ENCODE measurements at places on chromosomes 2 and 18.

DNA sequence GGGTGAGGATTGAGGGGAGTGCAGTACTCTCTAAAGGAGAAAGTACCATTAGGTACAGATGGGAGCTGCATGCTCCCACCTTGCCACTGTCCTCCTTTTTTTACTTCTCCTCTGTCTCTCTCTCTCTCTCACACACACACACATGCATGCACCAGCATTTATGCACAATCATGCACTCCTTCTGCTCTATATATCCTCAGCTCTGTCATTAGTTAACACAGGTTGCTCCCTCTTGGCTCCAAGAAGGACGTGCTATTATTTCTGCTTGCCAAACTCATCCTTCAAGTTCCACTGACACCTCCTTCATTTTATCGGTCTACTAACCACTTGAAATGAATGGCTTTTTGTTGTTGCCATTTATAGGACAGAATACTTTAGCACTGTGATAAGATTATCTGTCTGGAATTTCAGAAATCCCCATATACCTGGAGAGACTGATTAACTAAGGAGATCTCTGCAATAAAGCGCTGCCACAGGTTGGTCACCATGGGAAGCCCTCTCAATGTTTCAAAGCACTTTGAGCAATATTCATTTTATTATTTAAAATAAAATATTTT, 178.5 kb upstream of the TRIB2 start:
- no peak for DNase-seq

DNA sequence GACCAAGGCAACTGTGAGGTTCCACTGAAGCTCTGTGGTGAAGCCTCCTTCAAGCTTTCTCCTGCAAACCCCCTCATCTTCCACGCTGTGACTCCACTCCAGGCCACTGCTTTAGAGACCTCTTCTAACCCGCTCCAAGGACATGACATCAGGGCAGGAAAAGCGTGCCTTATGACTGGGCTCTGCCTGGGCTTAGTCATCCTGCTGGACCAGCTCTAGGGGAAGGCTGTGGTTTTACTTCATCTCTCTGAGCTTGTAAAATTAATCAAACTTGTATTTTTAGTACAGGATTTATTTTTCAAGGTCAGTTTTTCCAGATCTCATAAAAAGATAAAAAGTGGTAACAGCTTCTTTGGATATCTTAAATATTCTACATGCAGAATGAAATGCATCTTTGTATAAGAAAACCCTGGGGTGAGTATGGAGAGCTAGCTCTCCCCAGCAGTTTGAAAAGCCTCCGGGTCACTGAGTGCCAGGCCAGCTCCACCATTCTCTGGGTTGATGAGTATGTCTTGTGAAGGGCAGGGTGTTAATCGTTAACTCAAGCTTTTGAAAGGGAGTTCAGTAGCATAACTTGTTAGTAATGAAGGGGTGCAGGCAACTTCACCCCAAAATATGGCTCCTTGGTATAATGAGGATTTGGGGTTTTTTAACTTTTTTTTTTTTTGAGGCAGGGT, 33.1 kb upstream of the YPEL5 start:
- DNase-seq: no peak

GRCh38 chr2:184598002-184598315, 370 bp upstream of the ZNF804A start:
- no peak for DNase-seq

GRCh38 chr2:234448506-234449184, 48.2 kb downstream of the ARL4C start:
- no peak for DNase-seq

- no peak for DNase-seq
These were observed 15.0 kb upstream of the SPOPL start for GRCh38 chr2:138486363-138487198.

- DNase-seq: no peak
These were observed 22.8 kb downstream of the OTOF start for GRCh38 chr2:26455037-26455669.

DNA sequence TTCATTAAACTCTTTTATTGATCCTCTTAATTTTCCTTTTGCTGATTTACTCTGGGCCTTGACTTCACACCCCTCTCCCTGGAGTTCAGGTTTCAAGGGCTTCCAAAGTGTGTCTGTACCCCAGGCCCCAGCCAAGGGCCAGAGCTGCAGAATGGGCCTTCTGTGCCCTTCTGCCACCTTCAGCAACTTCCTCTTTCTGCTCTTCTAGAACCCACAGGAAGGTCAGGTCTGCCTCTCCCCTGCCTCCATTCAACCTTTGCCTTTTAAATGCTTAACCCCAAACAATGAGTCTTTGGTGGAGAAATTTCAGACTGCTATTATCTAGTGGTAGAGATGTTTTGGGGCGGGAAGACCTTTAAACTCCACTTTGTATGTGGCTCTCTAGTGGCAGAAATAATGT, 63.1 kb downstream of the TSN start:
- no peak for DNase-seq

DNA sequence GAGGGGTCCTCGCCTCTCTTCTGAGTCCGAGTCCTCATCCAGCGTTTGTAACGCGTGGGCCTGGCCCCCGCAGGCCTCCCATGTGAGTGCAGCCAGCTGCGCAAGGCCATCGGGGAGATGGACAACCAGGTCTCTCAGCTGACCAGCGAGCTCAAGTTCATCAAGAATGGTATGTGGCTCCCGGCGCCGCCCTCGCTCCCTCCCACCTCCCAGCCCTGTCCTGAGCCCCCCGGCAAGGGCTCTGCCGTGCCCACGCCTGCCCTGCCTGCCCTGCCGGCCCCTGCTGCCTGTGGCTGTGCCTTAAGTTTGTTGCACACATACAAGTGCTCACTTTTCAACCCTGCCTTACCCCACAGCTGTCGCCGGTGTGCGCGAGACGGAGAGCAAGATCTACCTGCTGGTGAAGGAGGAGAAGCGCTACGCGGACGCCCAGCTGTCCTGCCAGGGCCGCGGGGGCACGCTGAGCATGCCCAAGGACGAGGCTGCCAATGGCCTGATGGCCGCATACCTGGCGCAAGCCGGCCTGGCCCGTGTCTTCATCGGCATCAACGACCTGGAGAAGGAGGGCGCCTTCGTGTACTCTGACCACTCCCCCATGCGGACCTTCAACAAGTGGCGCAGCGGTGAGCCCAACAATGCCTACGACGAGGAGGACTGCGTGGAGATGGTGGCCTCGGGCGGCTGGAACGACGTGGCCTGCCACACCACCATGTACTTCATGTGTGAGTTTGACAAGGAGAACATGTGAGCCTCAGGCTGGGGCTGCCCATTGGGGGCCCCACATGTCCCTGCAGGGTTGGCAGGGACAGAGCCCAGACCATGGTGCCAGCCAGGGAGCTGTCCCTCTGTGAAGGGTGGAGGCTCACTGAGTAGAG, 14.4 kb upstream of the ALLC start:
- no peak for DNase-seq

DNA sequence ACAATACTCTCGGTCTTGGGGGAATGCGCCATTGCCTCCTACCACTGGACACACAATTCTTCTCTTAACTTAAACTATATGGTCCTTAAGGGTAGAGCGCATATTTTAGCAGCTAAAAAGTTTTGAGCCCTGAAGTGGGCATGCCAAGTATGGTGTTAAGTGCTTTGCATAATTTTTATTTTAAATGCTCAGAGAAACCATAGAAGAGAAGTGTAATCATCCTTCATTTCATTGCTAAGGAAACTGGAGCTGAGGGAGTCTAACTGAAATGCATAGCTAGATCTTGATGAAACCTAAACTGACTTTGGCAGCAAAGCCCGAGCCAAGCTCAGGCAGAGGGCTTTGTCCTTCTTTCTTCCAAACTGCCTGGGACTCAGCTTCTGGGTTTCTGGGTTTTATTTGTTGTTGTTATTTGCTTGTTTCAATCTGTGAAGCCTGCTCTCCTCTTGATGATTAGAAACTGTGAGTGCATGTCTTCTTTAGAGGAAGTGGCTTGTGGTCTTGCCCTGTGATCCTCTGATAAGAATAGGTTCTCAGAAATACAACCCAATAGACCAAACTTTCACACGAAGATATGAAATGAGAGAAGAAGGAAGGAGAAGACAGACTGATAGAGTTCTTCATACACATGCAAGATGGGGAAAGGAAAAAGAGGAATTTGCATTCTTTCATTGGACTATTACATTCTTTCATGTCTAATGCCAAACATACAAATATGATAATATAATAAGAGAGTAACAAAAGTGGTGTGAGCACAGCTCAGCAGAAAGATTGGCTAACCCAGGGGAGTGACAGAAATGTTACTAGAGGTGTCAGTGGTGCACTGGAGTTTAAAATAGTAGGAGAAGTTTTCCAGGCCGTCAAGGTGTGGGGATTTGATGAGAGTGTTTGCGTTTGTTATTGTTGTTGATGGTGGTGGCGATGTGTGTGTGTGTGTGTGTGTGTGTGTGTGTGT, 7.5 kb upstream of the RNF144A start:
- no peak for DNase-seq

DNA sequence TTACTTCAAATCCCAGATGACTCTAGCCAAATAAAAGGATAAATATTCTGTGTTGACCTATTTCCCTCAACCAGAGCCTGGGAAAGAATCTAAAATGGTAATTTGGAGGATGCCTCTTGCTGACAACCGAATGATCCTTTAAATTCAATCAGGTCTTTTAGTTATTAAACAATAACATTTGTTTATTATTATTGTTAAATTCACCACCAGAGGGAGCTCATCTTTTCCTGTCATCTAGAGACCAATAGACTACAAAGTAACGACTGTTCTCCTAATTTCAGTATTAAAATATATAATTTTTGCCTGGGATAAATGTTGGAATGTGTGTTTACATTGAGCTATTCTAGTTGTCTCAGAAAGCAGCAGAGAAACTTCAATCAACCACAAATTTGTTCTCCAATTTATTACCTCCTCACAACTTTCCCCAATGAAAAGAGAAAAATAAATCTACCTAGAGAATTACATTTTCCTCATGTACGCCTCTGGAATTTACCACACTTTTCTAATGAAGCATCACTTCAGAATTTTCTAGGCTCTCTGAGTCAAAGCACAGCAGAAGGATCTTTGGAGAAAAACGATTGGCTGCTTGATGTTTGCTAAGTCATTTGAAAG, 142.7 kb downstream of the SCG2 start:
- no peak for DNase-seq

DNA sequence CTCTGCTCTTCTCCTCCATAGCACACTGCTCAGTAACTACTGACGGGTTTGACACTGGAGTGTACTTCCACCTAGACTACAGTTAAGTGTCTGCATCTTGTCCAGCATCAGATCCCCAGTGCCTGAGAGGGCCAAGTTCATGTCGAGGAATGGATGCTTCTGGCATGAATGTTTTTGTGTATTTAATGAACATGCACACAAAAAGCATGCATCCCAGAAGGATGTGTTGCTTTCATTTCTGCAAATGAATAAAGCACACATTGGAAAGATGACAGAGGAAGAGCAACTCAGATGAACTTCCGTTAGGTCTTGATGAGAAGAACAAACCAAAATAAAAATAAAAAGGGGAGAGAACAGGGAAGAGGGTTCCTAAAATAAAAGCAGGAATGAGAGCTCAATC, 27.9 kb downstream of the C2orf49 start:
- no peak for DNase-seq

GRCh38 chr2:25367296-25367695, 25.6 kb upstream of the DNMT3A start:
- no peak for DNase-seq

GRCh38 chr2:90207454-90208058, 1516.1 kb downstream of the RPIA start:
- no peak for DNase-seq

DNA sequence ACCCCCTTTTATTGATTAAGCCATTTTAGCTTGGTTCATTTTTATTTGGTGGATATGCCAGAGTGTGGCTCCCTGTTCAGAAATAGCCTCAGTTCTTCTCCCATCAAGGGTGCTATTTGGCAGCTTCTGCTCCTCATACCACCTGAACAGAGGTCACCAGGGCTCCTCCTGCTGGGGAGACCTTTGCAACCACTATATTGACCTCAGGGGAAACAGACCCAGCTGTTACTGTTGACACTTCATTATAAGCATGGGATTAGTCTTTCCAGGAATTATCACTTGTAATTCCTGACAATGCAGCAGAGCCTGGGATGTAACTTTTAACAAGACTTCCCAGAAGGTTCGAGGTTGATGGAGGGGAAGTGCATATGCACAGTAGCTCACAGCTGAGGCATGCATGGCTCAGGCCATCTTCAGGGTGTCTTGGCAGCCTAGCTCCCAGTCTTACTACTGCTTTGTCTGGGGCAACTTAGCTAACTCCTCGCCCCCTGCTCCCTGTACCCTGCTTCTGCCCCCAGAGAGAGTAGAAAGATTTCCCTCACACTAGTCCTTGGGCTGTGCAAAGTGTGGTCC, 239.4 kb upstream of the SPRED2 start:
- DNase-seq: no peak

Measured in stimulated activated CD8-positive, alpha-beta memory T cell treated with anti-CD3 and anti-CD28 coated beads, Interleukin-2, amount 100 ng/mL, for 48 hours (primary cell).